ENCODE measurements at places on chromosomes 6 and 20.

GRCh38 chr20:46130534-46130933 is 12.4 kb downstream of the CD40 start:
- DNase-seq: no peak

GRCh38 chr6:2434116-2434515 is 188.7 kb upstream of the GMDS start:
- no peak for DNase-seq

DNA sequence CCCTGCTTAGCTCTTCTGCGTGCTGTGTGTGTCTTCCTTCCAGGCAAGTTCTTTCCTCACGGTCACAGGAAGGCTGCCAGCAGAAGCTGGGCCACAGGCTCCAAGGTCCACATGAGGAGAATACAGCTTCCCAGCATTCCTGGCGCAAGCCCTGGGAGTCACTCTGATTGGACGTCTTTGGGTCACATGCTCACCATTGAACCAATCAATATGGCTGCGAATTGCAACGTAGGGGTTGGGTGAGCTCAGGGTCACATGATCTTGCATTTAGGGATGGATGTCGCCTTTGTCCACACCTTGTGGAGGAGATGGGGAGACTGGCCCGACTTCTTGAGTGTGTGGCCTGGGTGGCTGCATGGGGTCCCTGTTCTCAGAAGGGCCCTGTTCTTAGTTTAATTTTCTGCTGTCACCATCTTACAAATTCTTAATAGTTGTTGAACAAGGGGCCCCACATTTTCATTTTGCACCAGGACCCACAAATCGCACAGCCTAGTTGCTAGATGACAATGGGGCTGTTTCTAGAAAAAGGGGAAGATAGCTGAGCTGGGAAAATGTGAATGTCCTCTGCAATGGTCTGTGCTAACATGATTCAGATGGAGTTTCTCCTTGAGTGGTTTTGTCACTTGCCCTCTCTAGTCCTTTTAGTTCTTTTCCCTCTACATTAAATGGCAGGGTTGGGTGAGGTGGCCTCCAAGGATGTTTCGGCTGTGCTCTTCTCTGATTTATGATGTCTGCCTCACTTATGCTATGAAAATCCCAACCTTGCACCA is 149.6 kb downstream of the CDH26 start:
- DNase-seq: no peak

- no peak for DNase-seq
Measured at GRCh38 chr6:5061152-5061551, 24.0 kb upstream of the PPP1R3G start.

DNA sequence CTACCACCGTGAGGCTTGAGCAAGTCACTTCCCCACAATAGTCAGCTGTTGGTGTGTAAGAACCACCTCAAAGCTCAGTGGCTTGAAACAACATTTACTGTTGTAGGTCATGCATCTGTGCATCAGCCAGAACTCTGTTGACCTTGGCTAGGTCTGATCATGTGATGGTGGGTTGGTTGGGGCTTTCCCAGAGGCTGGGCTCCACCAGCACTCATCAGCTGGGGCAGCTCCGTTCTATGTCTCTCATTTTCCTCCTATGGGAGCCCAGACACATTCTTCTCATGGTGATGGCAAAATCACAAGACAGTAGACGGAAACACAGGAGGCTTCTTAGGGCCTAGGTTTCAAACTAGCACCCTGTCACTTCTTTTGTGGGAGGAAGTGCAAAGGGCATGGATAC is 42.8 kb upstream of the PSMF1 start:
- DNase-seq: no peak

- DNase-seq: no peak
Measured at GRCh38 chr6:101544286-101544685, 150.8 kb downstream of the GRIK2 start.

DNA sequence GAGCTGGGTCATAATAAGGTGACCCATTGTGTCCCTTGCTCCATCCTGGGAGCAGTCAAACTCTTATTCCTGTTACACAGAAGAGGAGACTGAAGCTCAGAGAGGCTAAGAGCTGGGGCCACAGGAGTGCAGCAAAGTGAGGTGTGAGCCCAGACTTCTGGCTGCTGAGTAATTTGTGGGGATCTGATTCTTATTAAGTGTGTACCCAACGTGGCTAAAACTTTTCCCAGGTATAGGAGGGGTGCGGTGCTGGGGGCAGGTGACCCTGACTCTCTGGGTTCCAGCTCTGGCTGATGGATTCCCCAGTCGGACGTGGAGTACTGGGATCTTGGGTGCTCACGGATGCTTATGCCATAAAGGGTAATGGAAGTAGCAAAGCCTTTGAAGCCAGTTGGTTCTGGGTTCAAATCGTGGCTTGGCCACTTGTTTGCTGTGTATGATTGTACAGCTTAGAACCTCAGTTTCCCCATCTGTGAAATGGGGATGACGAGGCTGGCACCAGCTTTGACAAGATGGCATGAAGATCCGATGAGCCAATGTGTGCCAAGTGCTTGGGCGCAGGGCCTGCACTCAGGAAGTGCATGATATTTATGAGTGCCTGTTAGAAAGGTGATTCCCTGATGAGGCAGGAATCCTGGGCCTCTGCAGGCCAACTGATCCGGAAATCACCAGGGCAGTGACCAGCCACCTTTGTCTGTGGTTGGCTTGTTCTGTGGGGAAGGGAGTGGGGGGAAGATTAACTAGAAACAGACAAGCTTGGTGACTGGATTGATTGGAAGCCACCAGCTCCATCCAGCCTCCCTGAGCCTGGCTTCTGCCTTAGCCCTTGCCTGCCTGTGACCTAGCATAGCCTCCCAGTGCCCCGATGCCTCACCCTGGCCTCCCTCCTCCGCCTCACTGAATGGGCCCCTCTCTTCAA is 6.0 kb downstream of the SRC start:
- no peak for DNase-seq

DNA sequence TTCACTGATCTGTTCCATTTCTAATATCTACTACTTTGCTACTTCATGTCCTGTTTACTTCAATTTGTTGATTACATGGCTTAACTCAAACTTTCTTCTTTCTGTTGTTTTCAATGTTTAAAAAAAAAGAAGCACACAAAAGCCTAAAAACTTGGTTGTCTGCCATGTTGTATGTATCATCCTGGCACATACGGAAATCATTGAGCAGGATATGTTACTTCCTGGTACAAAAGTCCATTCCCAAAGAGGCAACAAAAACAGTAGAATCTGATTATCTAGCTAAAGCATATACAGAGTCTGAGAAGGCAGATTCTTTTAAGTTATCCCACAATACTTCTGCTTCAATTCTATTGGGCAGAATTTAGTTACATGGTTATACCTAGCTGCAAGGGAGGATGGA is 14.5 kb upstream of the COL12A1 start:
- DNase-seq: no peak

GRCh38 chr6:111792914-111793700 is 80.1 kb downstream of the FYN start:
- DNase-seq: no peak

DNA sequence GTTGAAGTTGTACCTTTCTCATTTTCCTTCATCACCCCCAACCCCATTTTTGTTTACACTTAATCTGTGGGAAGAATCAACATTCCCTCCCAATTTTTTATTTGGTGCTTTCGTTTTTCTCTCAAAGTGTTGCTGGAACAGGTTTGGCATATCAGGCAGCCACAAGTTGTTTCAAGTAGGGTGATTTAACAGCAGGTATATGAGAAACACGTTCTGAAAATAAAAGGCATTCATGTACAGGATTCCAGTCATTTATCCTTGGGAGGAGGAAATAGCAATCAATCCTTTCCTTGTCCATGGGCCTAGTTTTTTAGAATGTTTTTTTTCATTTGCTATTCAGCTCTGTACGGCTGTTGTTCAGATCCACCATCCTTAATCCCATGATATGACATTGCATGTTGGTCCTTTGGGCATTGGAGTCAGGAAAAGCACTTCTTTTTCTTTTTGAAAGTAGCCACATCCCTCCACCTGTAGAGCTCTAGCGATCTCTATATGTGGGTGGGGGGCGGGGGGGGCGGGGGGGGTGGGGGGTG is 120.2 kb downstream of the JARID2 start:
- DNase-seq: no peak

GRCh38 chr20:37218441-37218840 is 39.1 kb upstream of the MROH8 start:
- no peak for DNase-seq

DNA sequence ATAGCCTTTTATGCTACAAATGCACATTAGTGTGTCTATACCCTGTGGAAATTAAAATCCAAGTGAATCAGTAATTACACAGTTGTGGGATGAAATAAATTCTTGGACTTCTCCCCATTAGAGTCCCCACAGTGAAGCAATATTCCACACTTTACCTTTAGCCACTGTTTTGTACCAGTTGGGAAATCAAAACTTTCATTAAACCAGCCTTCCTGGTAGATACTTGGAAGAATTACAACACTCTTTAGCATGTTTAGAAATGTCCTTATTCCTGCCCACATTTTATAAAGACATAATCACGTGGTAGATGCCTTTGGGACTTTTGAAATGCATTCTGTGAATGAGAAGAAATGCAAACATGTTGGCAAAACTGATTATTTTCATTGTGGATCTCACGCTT is 49.0 kb upstream of the ANKEF1 start:
- no peak for DNase-seq

- DNase-seq: no peak
Measured at GRCh38 chr6:14089224-14089623, 28.3 kb upstream of the CD83 start.

DNA sequence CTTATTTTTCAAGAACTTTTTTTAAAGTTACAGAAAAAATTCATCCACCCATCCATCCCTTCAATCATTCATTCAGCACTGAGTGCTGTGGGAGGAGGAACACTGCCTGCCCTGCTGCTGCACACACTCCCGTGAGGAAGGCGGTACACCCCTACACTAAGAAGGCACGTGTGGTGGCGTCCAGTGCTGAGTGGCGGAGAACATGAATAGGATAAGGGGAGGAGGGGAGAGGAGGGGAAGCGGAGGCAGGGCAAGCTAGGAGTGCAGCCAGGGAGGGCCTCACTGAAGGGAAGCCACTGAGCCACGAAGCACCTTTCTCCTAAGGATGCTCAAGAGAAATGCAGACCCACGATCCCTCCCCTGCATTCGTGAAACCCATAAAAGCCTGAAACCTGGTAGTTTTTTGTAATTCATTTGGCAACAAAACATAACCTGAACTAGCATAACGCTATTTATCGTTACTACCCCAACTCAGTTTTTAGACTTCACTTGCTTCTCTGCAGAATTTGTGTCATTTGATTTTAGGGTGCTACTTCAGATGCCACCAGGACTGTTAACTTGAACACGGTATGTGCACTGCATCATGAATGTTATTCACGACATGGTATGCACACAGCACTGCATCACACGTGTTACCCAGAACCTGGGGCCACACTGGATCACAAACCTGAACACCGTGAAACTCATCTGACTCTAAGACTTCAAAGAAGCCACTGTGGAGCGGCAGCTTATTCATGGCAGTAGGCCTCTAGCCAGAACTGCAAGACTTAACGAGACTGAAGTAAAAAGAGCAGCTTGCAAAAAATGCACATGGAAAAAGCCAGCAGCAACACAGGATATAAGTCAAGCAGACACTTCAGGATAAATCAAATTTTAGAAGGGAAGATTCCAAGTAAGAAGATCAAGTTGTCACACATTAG is 3.5 kb downstream of the RNASET2 start:
- DNase-seq: no peak

DNA sequence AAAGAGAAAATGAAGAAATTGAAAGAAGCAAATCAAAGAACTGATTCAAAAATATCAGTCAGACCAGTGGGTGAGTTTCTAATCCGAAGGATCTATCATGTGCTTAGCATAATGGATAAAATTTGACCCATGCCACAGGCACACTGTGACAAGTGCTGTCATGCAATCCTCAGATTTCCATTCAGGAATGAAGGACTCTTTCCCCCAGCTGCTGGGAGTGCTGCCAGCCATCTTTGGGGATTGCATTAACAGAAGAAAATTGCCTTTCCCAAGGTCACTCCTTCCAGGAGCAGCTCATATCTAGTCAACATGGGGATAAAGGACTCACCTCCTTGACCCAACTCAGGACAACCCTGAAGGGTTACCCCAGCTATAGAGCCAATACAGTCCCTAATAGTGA is 316.7 kb upstream of the TBX18 start:
- DNase-seq: no peak

GRCh38 chr6:78844899-78845298 is 22.5 kb upstream of the IRAK1BP1 start:
- DNase-seq: no peak

DNA sequence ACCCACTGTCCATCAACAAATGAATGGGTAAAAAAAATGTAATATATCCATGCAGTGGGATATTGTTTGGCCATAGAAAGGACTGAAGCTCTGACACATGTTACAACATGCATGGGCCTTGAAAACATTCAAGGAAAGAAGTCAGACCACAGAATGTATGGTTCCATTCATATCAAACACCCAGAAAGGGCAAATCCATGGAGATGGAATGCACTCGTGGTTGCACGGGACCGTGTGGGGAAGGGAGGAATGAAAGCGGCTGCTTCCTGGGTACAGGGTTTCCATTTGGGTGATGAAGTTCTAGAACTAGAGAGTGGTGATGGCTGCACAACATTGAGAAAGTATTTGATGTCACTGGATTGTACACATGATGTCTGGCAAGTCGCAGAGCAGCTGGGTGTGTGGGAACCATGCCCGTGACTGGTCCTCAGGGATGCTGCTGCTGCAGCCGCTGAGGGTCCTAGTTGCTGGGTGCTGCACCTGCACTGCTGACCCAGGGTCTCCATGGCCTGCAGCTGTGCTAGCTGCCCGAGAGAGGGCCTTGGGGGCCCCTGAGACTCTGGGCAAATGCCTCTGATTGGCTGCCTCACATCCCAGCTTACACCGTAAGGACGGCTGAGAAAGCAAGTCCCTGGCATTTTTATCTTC is 220.3 kb downstream of the NRN1 start:
- no peak for DNase-seq

DNA sequence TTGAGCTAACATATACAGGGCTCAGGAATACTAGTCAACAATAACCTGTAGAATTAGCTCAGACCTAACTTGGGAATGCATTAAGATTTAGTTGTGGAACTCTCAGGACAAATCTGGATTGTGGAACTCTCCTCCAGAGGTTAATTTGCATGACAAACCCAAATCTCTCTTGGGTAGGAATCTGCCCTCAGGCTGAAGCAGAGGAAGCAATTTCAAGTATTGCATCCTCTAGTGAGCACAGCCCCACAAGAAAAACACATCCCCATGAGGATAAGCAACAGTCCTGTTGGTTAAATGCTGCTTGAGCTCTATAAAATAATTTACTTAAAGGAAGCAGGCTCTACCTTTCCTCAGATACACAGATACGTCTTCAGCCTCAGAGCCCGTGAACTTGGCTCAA is 170.9 kb upstream of the STXBP5 start:
- no peak for DNase-seq

DNA sequence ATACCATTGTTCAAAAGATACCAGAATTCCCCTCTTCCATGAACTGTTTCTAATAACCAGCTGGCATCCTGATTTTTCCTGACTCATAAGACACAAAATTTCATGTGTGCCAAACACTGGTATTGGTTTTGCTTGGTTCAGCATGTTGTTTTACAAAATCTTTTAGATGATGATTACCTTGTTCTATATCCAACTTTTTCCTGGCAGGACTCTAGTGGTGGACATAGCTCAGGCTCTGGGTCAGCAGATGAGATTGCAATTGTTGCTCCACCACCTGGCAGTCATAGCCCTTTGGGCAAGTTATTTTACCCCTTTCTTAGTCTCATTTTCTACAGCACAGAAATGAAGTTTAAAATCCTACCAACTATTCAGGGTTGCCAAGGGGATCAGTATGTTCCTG is 6.2 kb downstream of the TRIM38 start:
- no peak for DNase-seq

- DNase-seq: no peak
Measured at GRCh38 chr20:50689864-50690649, 1.3 kb downstream of the RIPOR3 start.

Measured in GOT3 (cell line).